ENCODE measurements at places on chromosomes 16 and 17.

- no peak for DNase-seq
These were observed 5.7 kb upstream of the BANP start for GRCh38 chr16:87945351-87946042.

- no peak for DNase-seq
These were observed 33.9 kb downstream of the COX4I1 start for GRCh38 chr16:85833219-85833920.

GRCh38 chr17:57880086-57880456 lies 30.2 kb upstream of the MRPS23 start:
- no peak for DNase-seq

- DNase-seq, result no peak
These were observed 72.2 kb downstream of the SSH2 start for GRCh38 chr17:29857823-29858222.

- no peak for DNase-seq
These were observed 62.3 kb upstream of the CNTNAP4 start for GRCh38 chr16:76214856-76215255.

- DNase-seq, result no peak
These were observed 78.1 kb downstream of the GP2 start for GRCh38 chr16:20249211-20249610.

DNA sequence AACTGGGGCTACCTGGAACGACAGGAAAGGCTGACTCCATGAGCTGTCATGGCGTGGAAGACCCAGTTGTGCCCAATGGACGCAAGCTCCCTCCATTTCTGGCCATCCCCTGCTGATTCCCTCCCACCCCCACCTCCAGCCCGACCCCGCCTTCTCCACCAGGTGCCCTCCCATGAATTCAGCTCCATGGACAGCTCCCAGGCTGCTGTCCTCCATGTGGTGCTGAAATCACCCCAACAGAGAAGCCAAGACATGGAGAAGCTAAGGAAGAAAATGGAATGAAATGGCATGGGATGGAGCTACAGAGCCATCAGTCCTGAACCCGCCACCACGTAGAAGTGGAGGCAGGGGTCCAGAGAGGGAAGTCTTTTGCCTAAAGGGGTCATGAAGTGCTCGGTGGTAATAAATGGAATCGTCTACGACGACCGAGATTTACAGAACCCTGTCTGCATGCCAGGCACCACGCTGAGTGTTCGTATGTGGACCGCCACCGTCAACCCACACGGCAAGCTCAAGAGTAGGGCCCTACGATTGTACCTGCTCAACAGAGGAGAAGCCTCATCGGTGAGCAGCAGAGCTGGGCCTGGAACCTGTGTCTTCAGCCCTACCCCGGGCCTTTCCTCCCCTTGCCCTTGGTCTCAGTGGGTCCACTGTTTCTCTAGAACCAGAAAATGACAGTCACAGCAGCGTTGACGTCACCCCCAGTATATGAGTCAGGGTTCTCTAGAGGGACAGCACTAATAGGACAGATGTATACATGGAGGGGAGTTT lies 9.3 kb upstream of the ZC3H18 start:
- DNase-seq, result no peak

- DNase-seq, result no peak
These were observed 1.1 kb upstream of the HAPSTR1 start for GRCh38 chr16:9090101-9090959.

GRCh38 chr17:75856062-75856756 lies 1.1 kb upstream of the WBP2 start:
- no peak for DNase-seq

DNA sequence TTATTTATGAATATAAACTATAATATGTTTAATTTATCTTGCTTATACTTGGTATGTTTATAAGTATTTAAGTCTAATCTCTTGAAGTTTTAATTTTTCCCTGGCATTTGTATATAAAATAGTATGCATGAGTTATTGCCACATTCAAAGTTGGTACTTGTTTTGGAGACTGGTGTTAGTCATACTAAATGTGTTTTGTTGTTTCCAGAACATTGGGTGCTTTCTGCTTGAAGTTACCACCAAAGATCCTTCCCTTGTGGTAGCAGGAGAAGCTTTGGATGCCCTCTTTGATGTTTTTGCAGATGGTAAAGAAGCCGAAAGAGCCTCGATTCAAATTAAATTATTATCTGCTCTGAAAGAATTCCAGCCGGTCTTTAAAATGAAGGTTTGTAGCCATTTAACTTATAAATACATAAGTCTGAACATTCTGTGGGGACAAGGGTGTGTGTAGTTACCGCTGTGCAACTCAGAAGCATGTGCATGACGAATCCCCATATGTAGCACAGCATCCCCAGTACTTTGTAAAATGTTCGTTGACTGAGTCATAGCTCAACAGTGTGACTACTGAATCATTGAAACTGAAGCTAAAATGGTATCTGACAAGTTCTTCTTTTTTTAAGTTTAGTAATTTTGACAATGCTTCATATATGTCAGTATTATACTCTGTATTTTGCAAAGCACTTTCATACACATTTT lies 36.4 kb downstream of the HEATR3 start:
- DNase-seq, result no peak

Data from stimulated activated CD8-positive, alpha-beta memory T cell treated with anti-CD3 and anti-CD28 coated beads, Interleukin-4, amount 100 ng/mL, for 4 hours (primary cell).